Erythroblast (primary cell): ENCODE measurements at places on chromosomes 2 and 18.

- no peak for DNase-seq
Observed at GRCh38 chr2:46293466-46293865, 3.7 kb upstream of the EPAS1 start.

- no peak for DNase-seq
Observed at GRCh38 chr2:205358351-205358815, 323.9 kb upstream of the NRP2 start.

DNA sequence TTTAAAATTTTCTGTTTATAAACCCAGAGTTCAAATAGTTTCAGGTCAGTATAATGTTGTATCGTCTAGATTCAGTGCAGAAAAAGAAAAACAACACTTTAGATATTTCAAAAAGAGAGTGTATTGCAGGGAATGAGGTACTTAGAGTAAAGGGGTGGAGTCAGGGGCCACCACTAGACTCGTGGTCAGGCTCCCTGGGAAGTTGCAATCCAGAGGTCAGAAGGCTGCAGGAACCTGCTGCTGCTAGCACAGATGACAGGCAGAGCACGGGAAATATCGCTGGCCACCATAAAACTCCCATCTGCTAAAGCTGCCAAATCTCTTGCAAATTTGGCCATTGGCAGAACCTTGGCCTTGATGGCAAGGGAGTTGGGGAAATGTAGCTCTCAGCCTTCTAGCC, 64.6 kb downstream of the THNSL2 start:
- no peak for DNase-seq

DNA sequence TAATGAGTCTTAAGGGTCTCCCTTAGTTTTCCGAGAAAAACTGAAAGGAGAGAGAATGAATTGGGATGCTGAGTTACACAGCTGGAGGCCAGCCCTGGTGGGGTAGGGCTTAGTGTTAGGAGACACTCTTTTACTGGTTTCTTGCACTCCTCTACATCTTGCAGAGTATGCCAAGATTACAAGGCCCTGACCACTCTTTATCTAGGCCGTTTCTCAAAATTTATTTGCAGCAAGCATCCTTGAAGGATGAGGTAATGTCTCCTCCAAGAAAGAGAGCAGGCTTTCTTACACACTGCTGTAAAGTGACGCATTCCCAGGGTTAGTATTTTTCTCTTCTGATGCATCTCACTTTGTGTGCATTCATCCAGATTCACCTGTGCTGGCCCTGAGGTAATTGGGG, 166.2 kb downstream of the TDRD15 start:
- DNase-seq, result no peak

- DNase-seq, result no peak
Observed at GRCh38 chr18:59068276-59069071, 71.2 kb upstream of the SEC11C start.

GRCh38 chr2:157934684-157935377, 58.7 kb upstream of the ACVR1 start:
- DNase-seq, result no peak

DNA sequence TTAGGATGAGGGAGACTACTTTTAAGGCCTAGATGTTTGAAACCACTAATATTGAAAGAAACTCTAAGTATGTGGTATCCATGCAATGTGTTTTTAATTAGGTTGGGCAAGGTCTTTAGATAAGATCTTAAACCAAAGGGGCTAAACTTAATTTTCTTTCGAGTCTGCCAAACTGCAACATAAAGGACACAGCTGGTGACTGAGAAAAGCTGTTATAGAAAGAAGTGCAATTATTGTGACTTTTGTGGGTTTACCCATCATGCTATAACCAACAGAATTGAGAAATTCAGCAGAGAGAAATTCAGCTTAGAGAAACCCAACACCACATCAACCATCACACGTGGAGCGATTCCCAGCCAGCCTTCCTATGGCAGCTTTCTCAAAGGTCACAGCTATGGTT, 119.5 kb upstream of the LMAN1 start:
- no peak for DNase-seq

DNA sequence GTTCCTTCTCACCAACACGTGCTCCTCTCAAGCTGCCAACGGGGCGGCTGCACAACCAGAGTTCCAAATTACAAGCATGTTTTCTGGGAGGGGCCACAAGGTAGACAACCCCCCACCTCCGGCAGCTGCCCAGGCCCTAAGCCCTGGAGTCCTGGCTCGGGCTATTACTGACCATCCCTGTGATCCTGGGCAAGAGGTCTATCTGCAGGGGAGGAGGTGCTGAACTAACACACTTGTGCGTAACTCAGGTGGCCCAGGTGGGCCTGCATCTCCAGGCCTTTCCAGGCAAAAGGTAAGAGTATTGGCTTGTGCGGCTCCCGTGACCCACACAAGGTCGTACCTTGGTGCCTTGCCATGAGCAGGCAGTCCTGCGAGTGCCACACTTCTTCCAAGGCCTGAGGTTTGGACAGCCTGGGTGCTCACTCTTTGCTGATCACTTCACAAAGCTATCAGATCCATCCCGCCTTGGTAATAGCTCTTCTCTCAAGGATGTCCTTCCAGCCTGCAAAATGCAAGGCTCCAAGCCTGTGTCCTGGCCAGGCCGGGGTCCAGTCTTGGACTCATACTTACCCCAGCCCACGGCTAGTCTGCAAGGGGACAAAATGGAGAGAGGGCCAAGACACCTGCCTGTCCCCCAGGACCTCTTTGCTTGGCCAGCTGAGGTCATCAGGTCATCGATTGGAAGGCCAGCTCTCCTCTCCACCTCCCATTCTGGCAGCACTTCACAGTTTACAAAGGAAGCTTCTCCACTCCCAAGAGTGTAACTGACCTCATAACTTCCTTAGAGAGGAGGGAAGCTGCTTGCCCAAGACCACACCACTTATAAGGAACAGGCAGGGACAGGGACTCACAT, 33.9 kb downstream of the ADRA2B start:
- no peak for DNase-seq

DNA sequence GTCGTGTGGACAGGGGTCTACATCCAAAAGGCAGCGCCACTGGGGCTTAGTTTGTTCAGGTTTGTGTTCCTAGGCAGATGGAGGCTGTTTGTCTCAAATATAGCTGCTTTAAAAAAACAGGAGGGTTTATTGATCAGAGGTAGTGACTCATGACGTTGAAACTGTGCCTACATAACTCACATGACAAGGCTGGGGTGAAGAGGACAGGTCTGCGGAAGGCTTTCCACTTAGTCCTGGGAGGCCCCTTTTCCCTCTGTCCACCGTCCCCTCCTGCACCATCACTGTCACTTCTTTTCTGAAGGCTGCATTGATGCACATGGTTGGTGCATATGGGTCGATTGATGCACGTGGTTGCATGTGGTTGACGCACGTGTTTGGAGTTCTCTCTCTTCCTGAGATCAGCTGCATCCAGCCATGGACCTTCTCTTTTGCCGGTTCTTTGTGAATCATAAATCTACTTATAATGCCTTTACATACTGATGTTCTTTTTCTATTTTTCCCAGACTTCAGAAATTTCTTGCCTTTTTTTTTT, 10.9 kb downstream of the SH3RF3 start:
- no peak for DNase-seq

- DNase-seq, result no peak
Observed at GRCh38 chr2:65402323-65402722, 30.1 kb downstream of the SPRED2 start.

GRCh38 chr2:239372835-239373234, 28.0 kb downstream of the HDAC4 start:
- no peak for DNase-seq

GRCh38 chr2:16093639-16094529, 153.5 kb downstream of the MYCN start:
- no peak for DNase-seq

- no peak for DNase-seq
Observed at GRCh38 chr2:30664761-30665358, 142.4 kb downstream of the CAPN13 start.

DNA sequence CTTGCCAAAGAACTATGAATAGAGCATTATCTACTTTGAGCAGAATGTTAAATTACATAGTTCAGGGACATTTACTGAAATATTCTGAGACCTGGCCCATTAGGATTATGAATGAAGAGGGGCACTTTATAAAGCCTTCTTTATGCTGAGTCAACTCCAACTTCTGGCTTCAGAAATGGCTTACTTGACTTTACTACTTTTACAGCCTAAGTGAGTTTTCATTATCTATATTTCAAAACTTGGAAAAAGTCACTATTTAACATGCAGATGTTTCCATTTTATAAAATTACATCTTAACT, 37.7 kb downstream of the SESTD1 start:
- no peak for DNase-seq

- DNase-seq, result no peak
Observed at GRCh38 chr18:6589923-6590322, 139.6 kb upstream of the ARHGAP28 start.

- no peak for DNase-seq
Observed at GRCh38 chr2:200307724-200308545, 1.4 kb downstream of the SPATS2L start.
